Stimulated activated CD4-positive, alpha-beta T cell treated with anti-CD3 and anti-CD28 coated beads, Interleukin-4, amount 100 ng/mL, for 4 hours (primary cell): ENCODE measurements at places on chromosomes 4 and X.

DNA sequence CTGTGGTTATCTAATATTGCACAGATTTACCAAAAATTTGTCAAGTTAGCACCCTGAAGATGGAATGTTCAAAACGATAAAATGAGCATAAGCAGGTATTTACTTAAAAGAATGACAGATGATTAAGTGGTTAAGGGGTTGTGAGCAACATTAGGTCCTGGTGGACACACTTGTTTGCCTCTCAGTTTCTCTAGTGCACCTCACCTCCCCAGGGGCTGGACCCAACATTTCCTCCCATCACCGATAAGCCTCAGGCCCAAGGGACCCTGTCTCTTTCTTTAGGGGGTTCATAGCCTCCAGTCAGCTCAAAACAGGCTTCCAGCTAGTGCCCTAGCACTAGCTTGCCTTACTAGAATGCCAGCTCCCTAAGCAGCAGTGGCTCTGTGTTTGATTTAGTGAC is 88.0 kb downstream of the ATP11C start:
- DNase-seq = no peak

GRCh38 chrX:21632027-21632426 is 26.1 kb downstream of the KLHL34 start:
- DNase-seq = no peak

GRCh38 chr4:27428661-27429060 is 568.0 kb downstream of the STIM2 start:
- no peak for DNase-seq

DNA sequence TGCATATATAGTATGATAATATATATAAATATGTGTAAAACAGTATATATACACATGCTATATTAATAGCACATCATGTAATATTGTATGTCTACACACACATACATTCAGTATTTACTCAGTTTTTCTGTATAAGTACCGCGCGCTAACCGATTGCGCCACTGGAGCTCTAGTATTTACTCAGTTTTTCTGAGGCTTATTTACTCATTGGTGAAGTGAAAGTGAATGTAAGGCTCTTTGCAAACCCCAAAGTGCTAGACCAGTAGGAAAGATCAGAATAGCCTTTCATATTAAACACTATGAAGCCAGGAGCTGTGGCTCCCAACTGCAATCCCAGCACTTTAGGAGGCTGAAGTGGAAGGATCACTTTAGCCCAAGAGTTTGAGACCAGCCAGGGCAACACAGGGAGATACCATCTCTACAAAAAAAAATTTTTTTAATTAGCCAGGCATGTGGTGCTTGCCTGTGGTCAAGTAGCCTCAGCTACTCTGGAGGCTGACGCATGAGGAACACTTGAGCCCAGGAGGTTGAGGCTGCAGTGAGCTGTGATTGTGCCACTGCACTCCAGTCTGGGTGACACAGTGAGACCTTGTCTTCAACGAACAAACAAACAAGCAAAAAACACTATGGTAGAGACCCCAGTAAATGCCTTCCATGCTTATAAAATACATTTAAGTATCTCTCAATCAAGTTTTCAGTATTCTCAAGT is 125.8 kb downstream of the KIT start:
- DNase-seq = no peak

GRCh38 chr4:150261571-150261970 is 183.3 kb downstream of the DCLK2 start:
- no peak for DNase-seq

- no peak for DNase-seq
Observed at GRCh38 chr4:110849461-110849860, 226.6 kb upstream of the PITX2 start.

DNA sequence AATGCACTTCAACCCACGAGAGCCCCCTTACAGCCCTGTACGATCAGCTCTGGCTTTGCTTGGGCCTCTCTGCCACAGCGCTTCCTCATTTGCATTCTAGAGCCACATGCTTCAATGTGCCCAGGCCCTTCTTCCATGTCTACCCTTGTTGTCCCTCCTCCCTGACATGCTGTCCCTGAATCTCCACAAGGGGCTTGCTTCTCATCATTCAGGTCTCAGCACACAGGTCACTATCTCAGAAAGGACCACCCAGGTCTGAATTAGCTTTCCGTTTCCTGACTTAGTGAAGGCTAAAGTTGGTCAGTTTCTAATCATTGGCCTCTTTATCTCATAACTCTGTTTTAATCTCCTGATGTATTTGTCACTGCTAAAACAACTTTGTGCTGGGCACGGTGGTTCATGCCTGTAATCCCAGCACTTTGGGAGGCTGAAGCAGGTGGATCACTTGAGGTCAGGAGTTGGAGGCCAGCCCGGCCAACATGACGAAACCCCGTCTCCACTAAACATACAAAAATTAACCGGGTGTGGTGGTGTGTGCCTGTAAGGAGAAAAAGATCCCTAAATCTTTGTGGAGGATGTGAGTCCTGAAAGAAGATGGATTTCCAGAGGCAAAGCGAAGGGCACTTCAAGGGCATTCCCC is 17.9 kb upstream of the SLC34A2 start:
- DNase-seq = no peak

GRCh38 chr4:85756938-85757337 is 282.0 kb downstream of the ARHGAP24 start:
- DNase-seq = no peak

- no peak for DNase-seq
Observed at GRCh38 chr4:106676173-106676921, 307.8 kb upstream of the GIMD1 start.

- no peak for DNase-seq
Observed at GRCh38 chr4:81792521-81792920, 320.8 kb upstream of the RASGEF1B start.

GRCh38 chrX:124504111-124504983 is 158.0 kb downstream of the SH2D1A start:
- no peak for DNase-seq

DNA sequence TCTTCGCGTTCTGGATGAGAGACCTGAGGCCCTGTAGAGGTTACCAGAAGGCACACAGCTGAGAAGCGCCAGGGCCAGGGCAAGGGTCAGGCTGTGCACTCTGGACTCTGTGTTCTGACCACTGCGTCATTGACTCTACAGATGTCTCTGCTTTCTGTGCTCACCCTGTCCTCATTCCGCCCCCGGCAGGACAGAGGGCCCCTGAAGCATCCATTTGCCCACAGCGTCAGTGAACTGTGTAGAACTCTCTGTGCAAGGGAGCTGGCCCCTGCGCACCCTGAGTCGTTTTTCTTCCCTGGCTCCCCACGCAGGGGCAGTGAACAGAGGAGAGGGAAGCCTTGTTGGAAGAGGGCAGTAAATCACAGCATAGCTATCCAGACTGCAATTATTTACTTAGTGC is 6.1 kb upstream of the WAS start:
- no peak for DNase-seq

DNA sequence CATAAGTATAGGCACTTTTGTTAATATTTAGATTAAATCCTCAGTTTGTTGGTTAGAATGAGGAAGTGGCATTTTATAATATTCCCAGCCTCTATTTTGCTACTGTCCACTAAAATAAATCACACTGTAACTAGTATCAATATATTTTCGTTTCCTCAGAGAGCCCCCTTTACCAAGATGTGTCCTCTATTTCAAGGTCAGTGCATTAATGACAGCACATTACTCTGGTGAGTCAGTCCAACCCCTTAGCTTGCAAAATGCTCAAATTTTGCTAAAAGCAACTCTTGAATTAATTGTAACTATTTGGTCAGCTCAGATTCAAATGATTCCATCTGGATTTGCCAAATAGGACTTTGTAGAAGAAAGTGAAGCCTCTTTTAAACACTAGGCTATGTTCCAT is 199.3 kb downstream of the PDHA2 start:
- no peak for DNase-seq

DNA sequence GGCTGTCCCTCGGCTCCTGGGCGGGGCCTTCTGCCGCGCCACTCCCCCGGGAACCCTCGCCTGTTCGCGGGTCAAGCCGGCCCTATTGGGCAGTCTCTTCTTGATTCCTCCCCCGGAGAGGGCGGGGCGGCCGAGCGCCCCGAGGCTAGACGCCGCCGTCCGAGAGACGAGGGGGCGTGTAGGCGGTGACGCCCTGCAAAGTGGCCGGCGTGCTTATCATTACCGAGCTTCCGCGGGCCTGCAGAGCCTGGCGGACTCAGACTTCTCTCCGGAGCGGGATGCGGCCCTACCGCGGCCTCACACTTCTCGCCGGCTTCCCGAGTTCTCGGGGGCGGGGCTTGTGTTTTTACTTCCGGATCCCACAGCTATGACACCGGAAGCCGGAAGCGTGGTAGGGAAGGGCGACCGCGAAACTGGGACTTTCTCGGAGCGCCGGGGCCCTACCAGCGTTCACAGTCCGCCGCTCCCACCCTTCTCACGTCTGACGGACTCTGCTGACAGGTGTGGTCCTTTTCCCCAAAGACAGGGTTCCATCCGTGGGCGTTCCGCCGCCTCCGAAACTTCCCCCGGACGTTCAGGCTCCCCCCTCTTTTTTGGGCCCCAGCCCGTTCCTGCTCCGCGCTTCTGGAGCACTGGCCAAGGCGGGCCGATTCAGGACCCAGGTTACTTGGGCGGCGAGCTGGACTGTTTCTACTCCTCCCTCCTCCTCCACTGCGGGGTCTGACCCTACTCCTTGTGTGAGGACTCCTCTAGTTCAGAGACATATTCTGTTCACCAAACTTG is at the start of gene IKBKG:
TSS of gene IKBKG (plus strand) at position 376 of the 783 bp plus-strand sequence. CDS start 4,383 bp downstream, outside the sequence.
- DNase-seq = peak; percentile 85

GRCh38 chr4:48195374-48195773 is 61.3 kb upstream of the TXK start:
- DNase-seq = no peak

DNA sequence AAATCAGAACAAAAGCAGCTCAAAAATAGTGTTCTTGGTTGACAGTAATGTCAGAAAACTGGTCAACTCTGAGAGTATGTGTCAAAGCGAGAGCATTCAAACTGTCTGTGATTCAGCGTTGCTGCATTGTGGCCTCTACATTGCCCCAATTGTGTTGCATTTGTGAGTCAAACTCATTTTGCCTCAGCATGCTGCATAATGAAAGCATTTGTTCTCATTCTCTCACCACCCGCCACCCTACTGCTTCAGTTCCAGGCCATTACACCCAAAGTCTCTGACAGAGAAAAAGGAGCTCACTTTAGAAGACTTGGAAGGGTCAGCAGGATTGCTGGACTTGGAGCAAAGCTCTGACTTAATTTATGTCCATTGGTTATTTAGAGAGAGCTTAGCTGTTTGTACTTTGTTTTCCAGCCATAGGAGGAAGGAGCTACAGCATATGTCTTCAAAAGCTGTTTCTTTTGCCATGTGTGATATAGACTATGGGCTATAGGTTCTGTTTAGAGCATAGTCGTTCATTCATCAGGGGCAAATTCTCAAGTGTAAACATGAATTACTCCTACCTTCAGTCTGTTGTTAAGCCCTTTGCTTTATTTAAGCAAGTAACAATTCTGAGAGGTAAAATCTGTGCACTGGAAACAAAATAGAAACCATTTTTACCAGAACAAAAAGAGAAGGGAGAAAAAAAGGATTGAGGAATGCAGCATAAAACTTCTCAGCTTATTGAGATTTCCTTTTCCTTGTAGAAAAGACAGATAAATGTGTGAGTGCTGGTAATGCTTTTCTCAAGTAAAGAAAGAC is 153.4 kb upstream of the ANK2 start:
- DNase-seq = no peak

- no peak for DNase-seq
Observed at GRCh38 chr4:24527371-24527770, 57.0 kb downstream of the DHX15 start.

DNA sequence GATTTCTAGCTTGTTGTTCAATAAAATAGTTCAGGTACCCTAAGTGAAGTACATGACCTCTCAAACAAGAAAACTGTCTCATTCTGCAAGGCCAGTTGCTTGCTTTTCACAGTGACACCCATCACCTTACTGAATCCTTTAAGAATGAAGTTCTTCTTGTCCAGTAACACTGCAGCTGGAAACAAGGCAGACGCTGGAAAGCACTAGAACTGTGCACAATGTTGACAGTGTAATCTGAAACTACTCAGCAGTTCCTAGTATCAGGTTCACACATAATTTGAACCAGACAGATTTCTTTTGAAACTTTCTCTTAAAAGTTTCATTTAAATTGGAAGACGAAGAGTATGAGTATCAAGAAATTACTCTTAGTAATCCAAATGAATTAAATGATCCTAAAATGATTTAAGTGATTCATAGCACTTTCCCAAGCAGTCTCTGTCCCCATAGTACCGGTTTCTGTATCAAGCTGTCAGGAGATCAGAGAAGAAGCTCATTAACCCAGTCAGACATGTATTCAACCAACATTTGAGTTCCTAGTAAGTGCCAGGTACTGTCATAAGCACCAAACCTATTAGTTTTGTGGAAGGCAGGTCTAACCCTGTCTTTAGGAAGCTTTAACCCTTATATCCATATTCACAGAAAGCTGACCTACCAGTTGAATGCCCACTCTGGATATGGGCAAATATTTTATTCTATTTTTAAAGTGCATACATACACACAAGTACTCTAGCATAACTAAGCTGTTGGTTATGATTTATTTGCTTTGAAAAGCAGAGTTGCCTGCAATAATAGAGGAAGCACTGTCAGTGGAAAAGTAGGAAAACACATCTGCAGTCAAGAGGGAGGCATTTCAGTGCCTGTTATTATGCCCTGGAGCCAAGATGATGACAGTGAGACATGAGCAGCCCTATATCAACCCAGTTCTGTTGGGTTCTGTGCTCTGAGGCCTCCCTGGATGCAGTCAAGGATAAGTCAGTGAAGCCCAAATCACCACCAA is 63.6 kb downstream of the PALLD start:
- DNase-seq = no peak

GRCh38 chrX:154490021-154490413 is 412 bp downstream of the SLC10A3 start:
- no peak for DNase-seq

DNA sequence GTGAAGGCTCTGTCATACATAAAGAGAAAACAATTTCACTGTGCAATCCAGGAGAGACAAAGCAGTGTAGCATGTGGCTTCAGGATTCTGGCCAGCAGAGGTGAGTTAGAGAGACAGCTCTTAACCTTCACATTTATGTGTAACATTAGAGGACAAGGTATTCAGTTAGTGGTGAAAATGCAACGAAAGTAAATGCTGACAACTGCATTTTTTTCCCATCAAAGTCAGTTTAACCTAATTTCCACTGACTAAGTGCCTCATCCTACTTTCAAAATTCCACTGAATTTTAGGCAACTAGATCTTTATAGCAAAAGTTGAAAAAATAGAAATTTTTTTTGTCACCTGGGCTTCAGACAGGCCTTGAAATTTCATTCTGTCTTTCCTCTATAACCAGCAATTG is 130.8 kb upstream of the LNX1 start:
- no peak for DNase-seq

- DNase-seq = no peak
Observed at GRCh38 chr4:182369211-182369610, 126.0 kb downstream of the TENM3 start.

DNA sequence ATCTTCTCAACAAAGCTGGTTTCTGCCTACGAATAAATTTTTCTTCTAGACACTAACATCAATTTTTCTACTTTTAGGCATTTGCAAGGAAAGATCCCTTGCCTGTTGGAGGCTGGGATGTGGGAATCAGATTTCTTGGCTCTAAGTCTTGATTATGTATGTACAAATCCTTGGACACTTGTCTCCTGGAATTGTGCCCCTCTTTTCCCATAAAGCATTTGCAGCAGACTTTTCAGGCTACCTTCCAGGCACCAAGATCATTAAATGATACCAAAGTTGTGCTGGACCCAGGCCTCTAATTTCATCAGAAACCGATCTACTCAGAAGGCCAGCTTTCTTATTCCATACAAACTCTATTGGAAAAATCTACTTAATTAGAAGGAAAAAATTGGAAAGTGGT is 339.5 kb upstream of the DIPK2B start:
- no peak for DNase-seq
